Stimulated activated effector memory CD8-positive, alpha-beta T cell treated with anti-CD3 and anti-CD28 coated beads, Interleukin-12 subunit alpha, Interleukin-12 subunit beta, amount 100 ng/mL, for 72 hours (primary cell): ENCODE measurements at places on chromosomes 5 and 9.

- no peak for DNase-seq
Measured at GRCh38 chr9:33480976-33481375, 7.3 kb upstream of the NOL6 start.

- no peak for DNase-seq
Measured at GRCh38 chr9:98218562-98219363, 26.3 kb upstream of the CORO2A start.

DNA sequence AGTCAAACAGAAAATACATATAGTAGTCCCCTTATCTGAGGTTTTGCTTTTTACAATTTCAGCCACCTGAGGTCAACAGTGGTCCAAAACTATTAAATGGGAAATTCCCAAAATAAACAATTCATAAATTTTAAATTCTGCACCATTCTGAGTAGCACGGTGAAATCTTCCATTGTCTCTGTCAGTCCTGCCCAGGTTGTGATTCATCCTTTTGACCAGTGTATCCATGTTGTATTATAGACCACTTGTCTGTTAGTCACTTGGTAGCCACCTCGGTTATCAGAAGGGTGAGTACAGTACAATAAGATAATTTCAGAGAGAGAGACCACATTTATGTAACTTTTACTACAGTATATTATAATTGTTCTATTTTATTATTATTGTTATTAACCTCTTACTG lies 2.8 kb downstream of the CCDC152 start:
- no peak for DNase-seq

DNA sequence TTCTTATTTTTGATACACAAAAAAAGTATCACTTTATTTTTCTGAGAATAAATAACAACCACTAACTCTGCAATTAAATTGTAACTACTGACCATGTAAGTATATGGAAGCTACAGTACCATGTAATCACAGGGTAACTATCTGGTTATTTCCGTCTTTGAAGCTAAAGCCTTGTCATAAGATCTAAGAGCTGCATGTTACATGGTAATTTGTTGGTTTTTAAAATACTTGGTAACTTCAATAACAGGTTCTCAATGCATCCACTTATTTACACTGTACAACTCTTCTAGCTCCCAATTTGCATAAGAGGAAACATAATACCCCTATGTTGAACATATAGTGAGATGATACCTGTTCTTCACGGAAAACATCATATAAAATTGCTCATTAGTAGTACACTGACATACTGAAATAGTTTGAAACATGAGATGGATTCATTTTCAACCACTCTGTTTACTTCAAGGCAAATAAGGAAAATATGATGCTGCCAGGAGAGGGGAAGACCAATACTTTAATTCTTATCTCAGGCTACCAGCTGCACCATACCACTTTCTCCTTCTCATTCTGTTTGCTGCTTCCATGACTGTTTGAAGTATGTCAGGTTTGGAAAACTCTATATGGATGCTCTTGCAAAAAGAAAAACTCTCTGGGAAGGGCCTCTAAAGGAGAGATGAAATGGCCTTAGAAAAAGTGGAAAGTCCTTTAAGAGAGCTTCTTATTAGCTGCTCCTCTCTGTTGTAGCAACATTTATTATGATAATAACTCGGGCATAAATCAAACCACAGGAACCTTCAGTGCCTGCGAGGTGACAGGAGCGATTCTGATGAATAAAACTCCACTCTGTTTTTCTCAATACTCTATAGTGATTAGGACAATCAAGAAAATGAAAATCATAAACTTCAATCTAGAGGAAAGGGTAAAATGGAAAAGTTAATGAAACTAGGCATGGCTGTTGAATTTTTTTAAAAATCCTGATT lies 150.2 kb downstream of the KIAA0825 start:
- DNase-seq: no peak

DNA sequence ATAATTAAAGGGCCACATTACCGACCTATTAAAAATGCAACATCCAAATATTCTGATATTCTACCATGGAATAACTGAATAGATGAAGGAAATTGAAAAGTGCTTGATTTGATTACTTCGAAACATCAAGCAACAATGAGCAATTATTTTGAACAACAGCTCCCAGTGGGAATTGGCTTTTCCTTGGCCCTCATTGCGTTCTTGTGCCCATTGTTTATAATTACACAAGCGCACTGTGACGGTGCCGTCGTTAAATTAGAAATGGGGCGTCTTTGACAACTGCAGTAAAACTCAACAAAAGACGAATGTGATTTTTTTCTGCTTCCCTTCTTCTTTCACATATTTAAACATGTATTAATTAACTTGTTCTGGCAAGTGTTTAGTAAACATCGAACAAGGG lies 61.6 kb downstream of the CDH6 start:
- DNase-seq: no peak

GRCh38 chr9:131627326-131627647 lies 82.0 kb downstream of the PRRT1B start:
- DNase-seq: no peak

DNA sequence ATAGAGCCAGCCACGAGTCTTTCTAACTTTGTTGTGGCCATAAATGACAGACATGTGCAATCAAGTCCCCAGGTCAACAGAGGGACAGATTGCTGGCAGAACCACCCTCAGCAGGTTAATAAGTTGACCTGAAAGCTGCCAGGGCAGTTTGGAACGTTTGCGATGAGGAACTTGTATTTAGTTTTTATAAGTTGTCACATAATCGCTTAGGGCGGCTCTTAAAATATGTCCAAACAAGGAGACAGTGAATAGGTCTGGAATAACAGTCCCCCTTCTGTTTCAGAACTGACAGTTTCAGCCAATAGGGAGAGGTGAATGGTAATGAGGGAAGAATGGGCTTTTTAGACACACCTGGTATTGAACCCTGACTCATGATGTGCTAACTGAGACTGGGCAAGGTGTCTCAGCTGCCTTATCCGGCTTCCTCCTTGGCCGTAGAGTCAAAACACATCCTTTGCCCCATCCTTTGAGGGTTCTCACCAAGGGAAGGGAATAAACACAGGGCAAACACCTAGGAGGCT lies 33.6 kb upstream of the GABRP start:
- DNase-seq: no peak

- no peak for DNase-seq
Measured at GRCh38 chr5:141617682-141618029, 1.1 kb downstream of the DIAPH1 start.

GRCh38 chr9:121820286-121821005 lies 169.0 kb downstream of the DAB2IP start:
- no peak for DNase-seq

- no peak for DNase-seq
Measured at GRCh38 chr9:93677048-93677571, 100.7 kb downstream of the PHF2 start.

GRCh38 chr5:157189223-157189622 lies 8.6 kb downstream of the ITK start:
- DNase-seq: no peak

- DNase-seq: no peak
Measured at GRCh38 chr5:83026516-83026915, 50.7 kb downstream of the TMEM167A start.

DNA sequence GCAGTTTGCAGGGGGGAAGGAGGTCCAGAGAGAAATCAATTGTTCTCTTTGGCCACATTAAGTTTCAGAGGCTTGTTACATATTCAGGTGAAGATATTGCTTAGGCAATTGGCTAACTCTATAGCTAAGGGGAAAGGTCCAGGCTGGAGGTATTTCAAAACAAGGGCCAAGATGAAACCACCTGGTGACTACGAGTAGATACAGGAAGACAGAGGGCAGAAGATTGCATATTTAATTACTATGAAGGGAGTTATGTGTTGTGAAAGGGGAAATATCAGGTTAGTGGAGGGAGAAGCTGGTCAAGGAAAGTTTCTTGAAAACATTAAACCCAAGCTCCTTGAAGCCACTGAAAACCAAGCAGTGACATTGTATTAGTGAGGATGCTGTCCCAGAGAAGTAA lies 1.9 kb upstream of the RAD23B start:
- DNase-seq: no peak

- DNase-seq: no peak
Measured at GRCh38 chr9:16661816-16662215, 208.7 kb downstream of the BNC2 start.

DNA sequence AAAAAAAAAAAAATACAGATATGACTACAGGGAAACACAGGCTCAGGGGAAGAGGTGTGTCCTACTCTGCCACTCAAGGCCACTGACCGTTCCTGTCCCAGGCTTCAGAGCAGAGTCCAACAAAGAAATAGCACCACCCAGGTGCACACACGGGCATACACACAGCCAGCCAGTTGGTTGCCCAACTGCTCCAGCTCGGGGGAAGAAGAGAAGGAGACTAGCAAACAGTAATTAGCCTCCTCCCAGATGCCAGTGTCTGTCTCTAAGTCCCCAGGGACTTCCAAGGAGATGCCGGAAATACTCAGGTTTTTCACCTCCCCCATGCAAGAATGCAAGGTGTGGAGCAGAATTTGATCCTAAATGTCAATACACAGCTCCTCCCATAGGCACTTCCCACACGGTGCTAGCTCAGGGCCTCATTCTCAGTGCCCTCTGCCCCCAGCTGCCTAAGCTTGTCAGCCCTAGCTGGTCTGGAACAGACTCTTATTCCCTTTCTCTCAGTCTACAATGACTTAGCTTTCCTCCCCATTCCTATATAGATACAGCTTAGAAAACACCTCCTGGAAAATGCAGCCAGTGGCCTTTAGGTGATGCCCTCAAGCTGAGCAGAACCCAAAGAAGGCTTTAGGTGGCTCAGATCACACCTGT lies 1.7 kb downstream of the MYORG start:
- DNase-seq: peak; percentile 41

DNA sequence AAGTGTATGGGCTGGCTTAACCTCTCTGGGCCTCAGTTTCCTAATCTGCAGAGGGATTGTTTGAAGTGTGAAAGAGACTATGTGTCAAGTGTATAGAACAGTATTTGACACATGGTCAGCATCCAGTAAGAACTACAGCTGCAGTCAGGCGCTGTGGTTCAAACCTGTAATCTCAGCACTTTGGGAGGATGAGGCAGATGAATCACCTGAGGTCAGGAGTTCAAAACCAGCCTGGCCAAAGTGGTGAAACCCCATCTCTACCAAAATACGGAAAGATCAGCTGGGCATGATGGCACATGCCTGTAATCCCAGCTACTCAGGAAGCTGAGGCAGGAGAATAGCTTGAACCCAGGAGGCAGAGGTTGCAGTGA lies 31.9 kb upstream of the STING1 start:
- peak; percentile 70 for DNase-seq

- no peak for DNase-seq
Measured at GRCh38 chr9:4066120-4066519, 233.7 kb downstream of the GLIS3 start.

- DNase-seq: no peak
Measured at GRCh38 chr5:136133222-136133921, 727 bp downstream of the SMAD5 start.

DNA sequence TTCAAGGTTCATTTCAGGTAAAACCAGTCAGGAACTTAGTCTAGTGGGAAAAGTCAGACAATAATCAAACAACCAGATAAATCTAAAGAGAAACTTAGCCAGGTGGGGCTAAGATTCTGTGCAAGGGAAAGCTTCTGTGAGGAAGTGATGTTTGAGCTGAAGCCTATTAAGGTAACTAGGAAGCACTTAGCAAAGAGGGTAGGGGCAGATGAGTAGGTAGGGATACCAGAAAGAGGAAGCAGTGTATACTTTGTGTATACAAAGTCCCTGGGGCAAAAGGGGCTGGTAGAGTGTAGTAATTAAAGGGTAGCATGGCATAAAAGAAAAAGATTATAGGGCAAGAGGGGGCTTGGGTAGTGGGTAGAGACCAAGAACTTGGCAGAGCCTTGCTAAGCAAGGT lies 3.6 kb upstream of the SPATA24 start:
- DNase-seq: no peak

- no peak for DNase-seq
Measured at GRCh38 chr5:50711280-50711679, 44.8 kb downstream of the PARP8 start.

DNA sequence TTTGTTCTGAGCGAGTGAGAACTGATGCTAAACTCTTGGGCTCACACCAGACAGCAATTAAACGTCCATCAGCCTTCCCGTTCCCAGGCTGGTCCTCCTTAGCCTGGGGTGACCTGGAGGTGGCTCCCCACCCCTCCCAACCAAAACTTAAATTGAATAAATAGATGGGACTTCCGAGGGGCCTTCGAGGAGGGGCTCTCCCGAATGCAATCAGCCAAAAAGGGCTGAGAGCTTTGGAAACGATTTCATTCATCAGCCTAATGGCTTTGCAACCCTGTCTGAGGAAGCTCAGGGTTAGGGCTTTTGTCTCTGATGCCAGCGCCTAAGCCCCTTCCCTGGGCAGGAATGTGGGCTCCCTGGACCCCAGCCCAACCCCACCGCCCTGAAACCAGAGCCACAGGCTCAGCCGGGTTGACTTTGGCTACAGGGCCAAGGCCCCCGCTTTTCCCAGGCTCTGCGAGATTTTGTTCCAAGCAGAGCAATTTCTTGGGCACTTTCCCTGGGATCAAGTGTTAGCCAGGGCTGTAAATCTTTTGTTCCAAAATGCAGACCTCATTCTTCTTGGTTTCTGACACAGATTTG lies 29.2 kb downstream of the LHX3 start:
- DNase-seq: no peak

- DNase-seq: peak; percentile 79
Measured at GRCh38 chr9:136122425-136123383, 4.0 kb upstream of the TMEM250 start.

DNA sequence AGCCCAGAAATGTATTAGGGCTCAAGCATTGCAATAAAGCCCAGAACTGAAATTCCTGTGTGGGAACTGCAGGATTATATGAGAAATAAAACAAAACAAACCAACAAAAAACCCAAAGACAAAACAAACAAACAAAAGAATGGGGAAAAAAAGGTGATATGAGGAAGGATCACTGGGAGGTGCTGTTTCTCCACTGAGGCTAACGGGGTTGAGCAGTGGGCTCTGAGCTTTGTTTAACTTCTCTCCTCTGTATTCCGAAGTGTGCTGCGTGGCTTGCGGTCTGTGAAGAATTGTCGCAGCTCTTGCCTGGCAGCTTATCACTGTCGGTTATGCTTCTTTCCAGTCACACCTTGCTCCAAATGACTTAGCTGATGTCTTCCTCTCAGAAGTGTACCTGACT lies 106.3 kb downstream of the TENT4A start:
- no peak for DNase-seq

GRCh38 chr9:134136996-134137299 lies 1.1 kb downstream of the WDR5 start:
- no peak for DNase-seq

- no peak for DNase-seq
Measured at GRCh38 chr5:57259704-57260103, 85.8 kb downstream of the GPBP1 start.

DNA sequence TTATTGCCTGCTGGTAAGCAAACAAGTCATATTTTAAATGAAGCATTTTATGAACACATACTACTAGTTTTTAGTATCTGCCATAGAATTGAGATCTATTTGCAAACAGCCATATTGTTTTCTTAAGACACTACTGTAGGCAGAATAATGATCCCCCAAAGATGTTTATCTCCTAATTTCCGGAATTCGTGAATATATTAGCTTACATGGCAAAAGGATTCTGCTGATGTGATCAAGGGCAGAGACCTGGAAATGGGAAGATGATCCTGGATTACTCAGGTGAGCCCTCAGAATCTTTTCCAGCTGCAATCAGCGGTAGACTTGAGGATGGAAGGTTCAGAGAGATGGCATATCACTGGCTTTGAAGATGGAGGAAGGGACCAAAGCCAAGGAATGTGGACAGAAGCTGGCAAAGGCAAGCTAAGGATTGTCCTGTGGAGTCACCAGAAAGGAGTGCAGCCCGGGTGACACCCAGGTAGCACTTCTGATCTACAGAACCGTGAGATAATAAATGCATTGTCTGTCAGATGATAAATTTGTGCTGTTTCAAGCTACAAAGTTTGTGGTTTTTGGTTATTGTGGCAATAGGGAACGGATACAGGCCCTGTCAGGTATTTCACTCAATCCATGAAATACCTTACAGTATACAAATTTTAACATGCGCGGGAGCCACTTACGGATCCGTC lies 1.0 kb upstream of the ERCC6L2 start:
- no peak for DNase-seq
